D721Med (cell line): ENCODE measurements at places on chromosomes 4 and X.

- DNase-seq: no peak
These were observed 2.4 kb upstream of the BCORL1 start for GRCh38 chrX:129980001-129980401.

- DNase-seq: no peak
These were observed 855 bp downstream of the KLF3 start for GRCh38 chr4:38664706-38665401.

- DNase-seq: no peak
These were observed 390.0 kb downstream of the FAT4 start for GRCh38 chr4:125704726-125705125.

DNA sequence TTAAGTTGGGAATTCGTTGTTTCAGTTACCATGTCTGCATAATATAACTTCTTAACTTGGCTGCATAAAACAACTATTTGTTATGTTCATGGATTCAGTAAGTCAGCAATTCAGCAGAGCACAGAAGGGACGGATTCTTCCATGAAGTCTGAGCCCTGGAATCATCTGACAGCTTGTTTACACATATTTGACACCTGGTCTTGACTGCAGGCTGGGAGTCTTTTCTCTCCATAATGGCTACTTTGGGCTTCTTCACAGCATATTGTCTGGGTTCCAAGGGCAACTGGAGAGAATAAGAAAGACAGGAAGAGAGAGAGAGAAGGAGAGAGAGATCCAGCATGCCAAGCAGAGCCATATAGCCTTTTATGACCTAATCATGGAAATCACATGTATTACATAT, 23.1 kb downstream of the CENPC start:
- DNase-seq: no peak

- no peak for DNase-seq
These were observed 20.1 kb downstream of the ARHGEF9 start for GRCh38 chrX:63764946-63765345.
